ENCODE measurements at places on chromosomes 6 and 20. TPM values are rescaled to one million over a fixed set of nuclear protein-coding genes. Genes with fewer than 3 reads are reported as not detected.

DNA sequence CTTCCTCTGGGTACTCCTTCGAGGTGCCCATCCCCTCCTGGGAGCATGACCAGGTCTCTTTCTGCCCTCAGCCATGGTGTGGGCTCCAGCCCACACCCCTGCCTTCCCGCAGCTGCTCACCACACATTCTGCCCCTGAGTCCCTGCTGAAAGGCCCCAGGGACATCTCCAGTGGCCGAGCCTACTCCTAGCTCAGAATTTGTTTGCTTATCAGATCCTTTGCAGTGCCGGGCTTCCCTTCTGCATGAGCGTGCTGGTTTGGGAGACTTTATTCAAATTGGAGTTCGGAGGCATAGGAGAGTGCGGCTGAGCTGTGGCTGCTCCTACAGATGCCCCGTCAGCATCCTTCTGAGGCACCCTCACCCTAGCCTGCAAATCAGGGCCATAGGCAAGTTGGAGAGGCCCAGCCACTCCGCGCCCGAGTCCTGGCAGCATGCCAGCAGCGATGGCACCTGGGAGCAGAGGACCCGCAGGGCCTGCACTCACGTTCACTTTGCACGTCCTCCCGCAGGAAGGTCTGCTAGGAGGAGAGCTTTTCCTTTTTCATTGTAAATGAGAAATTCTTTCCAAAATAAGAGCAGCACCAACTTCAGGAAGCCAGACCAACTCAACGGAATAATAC lies 327.3 kb downstream of the QKI start:
- no peak for DNase-seq

- no peak for DNase-seq
Measured at GRCh38 chr6:111730864-111731263, 125.2 kb upstream of the TRAF3IP2 start.

- no peak for DNase-seq
Measured at GRCh38 chr20:37690626-37691369, 3.0 kb upstream of the CTNNBL1 start.

DNA sequence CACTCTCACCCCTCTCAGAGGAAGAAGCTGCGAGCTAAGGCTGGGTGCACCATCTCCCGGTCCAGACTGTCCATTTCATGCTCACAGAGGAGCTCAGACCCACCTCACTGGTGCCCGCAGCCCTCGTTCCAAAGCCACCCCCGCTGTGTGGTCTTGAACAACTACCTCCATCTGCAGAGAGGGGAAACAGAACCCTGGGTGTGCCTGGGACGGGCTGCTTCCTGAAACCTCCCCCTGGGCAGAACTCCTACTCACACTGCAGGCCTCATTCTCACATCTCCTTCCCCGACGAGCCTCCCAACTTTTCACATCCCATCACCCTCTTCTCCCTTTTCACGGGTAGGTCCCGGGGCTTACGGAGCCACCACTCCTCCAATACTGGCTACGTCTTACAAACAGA lies 18.1 kb downstream of the PMEPA1 start:
- DNase-seq = no peak

DNA sequence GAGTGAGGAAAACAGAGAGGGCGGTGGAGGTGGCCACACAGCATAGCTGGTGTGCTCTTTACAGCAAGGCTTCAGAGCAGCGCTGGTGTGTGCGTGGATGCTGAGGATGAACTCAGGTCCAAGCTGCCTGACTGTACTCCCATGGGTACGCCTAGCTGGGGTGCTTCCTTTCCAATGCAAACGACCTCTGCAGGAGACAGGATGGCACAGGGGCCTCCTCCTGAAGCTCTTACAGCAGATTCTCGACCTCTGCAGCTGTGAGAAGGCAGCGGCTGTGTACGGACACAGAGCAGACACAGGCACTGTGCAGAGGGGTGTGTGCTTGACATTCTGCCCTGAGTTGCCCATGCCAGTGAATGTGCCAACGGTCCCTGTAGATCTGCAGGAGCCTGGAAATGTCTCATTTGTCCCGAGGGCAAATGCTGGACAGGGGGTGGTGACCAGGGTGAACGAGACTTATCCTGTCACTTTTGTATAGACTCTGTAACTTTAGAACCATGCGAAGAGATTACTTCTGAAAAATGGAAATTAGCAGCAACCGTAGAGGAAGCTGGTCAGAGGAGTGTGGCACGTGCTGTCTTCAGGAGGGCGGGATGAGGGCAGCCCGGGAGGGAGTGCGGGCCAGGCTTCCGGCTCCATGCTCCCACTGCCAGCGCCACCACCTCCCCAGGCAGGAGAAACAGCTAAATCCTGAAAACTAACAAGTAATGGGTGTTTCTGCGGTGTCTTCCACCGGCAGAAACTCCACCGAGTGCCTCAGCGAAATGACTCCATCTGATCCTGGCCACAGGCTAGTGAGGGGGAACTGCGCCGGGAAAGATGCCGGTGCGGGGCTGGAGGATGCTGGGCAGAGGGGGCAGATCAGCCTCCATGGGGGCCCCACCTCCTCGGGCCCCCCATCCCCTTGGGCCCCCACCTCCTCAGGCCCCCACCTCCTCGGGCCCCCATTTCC lies 120.9 kb upstream of the RPS6KA2 start:
- DNase-seq = no peak

DNA sequence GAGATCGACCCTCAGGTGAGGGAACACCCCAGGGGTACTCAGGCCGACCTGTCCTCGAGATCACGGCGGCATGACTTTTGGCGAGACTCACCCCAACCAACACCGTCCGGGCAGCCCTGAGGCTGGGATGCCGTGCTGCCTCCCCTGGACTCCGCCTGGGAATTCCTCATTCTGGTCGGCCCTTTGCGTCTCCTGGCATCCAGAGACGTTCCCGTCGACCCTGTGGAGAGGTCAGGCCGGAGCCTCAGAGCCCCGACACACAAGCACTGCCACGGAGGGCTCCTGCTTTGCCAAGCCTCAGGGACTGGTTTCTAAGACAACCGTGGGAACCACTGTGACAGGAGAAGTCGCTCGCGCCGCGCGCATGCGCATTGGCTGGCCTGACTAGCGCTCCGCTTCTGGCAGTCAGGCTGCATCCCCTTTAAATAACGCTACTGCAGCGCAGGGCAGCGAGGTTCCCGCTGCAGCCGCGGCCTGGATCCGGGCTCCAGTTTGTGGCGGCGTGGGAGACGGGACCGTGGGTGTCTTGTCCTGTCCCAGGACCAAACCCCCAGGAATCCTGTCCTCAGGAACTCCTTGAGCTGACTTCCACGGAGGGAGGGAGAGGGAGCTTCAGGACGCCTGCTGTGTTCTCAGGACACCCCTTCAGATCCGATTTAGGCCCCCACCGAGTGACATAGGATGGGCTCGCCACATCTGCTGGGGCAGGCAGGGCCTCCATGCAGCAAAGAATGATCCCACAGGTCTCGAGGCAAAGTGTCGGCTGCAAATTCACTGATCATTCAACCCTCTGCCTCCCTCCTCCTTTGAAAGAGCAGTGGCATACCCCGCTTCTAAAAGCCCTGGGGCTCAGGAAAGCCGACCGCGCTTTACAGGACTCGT lies 163.2 kb upstream of the ZNF337 start:
- DNase-seq = no peak

Gene DEFB132
- not detected for polyA plus RNA-seq

DNA sequence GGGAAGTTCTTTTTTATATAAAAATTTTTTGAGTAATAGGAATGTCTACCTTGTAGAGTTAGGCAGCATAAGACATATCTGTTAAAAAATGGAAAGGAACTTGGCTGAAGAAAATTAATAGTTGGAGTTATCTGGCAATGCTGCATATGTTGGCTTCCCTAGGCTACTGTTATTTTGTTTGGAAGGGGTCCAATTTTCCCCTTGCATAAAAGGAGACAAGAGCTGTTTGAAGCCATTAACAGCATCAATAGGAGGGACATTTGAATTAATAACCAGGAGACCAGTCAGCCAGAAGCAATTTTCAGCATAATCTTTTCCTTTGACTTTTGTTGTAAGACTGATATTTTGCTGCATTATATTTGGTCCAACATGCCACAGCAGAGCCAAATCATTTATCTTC lies 80.9 kb upstream of the TAB2 start:
- DNase-seq = no peak

GRCh38 chr6:139082370-139082769 lies 52.5 kb upstream of the HECA start:
- no peak for DNase-seq

DNA sequence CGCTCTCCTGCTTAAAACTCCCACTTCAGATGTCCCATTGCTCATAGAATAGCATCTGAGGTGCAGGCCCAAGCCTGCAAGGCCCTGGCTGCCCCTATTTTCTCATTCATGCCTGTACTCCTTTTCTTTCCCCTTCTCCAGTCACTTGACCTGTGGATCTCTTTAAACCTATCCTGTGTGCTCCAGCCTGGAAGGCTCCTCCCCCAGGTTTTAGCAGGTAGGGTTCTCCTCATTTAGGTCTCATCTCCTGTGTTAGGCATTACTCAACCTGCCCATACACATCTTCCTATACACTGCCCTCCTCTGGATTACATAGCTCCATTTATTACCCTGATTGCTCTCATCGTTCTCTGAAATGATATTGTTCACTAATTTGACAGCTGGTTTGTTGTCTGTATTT lies 185.3 kb downstream of the BACH2 start:
- no peak for DNase-seq

DNA sequence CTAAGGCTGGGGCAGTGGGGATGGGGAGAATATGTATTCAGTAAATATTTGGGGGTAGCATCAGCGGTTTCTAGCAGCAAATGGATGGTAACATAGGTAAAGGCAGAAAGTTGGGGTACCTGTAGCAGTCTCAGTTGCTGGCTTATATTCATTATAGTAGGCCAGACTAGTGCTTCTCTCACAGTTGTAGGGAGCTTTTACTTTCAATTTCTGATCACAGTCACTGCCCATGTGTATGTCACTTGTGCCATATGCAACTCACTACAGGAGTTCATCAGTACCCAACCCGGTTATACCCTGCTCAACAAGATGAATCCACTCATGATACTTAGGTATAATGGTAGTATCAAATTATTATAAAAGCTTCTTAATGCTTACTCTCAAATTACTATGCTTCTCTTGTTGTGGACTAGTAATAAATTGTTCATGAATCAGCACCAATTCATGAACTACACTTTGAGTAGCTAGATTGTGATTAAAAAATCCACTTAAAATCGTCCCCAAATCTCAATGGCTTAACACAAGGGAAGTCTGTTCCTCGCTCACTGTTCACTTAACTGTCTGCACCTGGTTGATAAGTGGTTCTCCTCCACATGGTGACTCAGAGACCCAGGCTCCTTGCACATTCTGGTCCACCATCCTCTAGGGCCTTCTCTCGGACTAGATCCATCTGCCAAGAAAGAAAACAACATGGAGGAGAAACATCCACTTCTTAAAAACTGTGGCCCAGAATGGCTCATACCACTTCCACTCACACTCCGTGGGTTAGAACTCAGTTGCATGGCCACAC lies 31.3 kb upstream of the MYLIP start:
- no peak for DNase-seq

Gene ARMH2
- not detected for polyA plus RNA-seq

DNA sequence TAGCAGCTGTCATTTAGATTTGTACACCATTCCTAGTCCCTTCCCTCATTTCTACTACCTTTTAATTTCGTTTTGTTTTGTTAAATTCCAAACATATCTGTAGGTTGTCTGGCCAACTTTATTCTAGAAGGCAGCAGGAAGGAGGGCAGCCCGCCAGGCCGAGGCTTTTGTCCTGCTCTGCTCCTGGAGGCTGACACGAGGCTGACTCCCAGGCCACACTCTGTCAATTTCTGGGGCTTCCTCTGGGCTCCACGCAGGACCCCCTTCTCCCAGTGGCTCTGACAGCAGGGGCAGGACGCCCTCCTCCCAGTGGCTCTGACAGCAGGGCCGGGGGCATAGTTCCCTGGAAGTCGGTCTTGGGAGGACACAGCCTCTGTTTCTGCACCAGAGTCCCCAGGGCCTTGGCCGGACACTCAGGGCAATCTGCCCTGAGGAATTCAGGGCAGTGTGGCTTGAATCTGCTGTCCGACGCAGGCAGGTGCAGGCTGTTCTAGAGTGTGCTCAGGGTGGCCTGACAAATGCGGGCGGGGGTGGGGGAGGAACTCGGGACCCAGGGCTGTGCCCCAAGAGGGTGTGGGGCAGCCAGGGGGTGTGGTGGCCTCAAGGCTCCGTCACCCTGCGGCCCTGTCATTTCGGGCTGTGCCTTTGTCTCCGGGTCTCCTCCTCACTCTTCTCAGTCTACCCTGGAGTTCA lies 11.8 kb downstream of the SMOC2 start:
- no peak for DNase-seq

DNA sequence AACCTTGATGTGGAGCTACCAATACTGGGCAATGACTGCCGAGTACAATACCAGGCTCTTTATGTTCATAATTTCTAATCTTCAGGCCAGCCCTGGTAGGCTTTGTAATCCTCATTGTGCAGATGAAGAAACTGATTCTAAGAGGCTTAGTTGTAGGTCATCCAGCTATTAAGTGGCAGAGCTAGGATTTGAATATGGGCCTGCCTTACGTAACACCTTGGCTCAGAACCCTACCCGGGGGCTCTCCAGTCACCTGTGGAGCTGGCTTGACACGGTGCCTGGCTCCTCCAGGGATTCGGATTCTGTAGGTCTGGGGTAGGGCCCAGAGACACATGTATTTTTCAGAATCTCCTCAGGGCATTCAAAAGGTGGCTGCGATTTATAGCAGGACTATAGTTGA lies 515.5 kb downstream of the QKI start:
- DNase-seq = no peak

DNA sequence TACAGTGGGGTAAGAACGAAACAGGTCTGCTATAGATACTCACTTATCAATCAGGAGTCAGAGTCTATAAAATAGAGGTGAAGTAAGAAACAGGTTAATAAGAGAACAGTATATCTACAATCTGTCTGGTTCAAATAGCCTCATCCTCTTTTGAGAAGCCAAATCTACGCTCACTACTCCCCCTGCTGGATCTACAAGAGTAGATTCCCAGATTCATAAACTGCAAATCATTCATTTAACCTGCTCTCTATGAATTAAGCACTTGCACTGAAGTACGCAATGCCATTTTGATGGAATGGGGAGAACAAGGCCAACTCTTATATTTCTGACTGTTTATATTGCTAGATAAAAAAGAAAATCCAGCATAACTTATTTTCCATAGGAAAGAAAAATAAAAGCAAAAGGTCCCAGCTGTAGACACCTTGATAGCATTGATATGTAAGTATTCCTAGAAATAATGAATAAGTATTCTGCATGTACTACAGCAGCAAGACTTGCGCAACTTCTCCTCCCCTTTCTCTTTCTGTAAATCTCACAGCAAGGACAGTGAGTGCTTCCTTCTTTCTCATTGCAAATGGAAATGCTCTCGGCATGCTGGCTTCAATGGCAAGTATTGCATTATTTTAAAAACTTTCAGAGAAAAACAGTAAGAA lies 92.3 kb downstream of the RFX6 start:
- peak; percentile 6 for DNase-seq

- no peak for DNase-seq
Measured at GRCh38 chr6:136963259-136963658, 41.2 kb downstream of the SLC35D3 start.

Gene NMBR
- polyA plus RNA-seq = 0.33 TPM

Gene PHACTR1
- polyA plus RNA-seq = 2.4 TPM

Gene TNFRSF21
- polyA plus RNA-seq = 30.6 TPM

Gene KCNS1
- polyA plus RNA-seq = 0.44 TPM

Gene TPBG
- 27.6 TPM for polyA plus RNA-seq

GRCh38 chr6:124870611-124871459 lies 91.4 kb upstream of the RNF217 start:
- DNase-seq = no peak

GRCh38 chr6:102517506-102517905 lies 1124.0 kb downstream of the GRIK2 start:
- no peak for DNase-seq

GRCh38 chr6:137536104-137536773 lies 42.0 kb upstream of the OLIG3 start:
- no peak for DNase-seq

- no peak for DNase-seq
Measured at GRCh38 chr6:49784272-49784671, 2.8 kb downstream of the PGK2 start.

Gene MRAP2
- polyA plus RNA-seq = 4.2 TPM

GRCh38 chr6:4103929-4104328 lies 25.0 kb upstream of the FAM217A start:
- DNase-seq = no peak
